HS-5 (cell line): ENCODE measurements at places on chromosomes 6 and 20.

DNA sequence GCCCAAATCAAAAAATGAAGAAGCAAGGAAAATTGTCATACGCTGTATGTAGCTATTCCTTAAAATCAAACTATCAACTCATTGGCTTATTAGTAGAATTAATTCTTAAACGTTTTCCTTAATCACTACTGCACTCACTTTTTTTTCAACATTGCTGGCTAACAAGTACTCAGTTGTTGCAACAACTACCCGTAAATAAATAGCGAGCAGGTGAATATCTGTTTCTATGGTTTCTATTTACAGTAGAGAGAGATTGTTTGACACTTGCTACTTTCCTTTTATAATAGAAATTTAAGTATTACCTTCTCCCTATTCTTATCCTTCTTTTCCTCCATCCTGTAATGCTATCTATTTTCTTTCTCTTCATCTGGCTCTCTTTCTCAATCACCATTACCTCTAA lies 25.1 kb downstream of the FRK start:
- DNase-seq: no peak

- DNase-seq: no peak
These were observed 28.2 kb upstream of the NOP56 start for GRCh38 chr20:2624190-2624589.

DNA sequence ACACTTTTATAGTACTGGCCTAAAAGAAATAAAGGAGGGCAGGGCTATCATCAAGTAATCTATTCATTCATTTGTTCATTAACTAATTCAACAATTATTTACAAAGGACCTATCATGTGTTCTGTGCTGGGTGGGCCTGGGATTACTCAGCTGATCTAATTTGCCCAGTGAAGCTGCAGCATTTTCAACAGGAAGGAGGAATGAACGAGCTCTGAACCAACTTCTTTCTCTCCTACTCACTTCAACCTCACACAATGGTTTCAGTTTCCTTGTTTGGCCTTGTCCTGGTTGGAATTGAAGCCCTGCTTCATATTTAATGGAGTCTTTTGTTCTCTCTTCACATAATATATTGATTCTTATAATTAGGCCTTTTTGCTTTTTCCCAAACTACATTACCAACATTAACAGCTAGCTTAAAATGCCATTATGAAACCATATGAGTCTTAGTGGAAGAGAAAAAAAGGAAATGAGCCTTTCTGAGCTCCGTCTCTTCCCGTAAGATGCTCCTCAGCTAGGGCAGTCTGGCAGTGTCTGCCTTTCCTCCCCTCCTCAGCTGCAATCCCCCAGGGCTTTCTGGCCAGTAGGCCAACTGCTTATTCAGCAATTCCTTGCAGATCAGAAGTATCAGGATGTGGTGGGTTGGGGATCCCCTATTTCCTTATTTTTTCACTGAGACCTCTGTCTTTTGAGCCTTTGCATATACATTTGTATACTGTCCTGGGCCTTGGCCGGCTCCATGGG lies 79.4 kb upstream of the NRN1 start:
- no peak for DNase-seq

DNA sequence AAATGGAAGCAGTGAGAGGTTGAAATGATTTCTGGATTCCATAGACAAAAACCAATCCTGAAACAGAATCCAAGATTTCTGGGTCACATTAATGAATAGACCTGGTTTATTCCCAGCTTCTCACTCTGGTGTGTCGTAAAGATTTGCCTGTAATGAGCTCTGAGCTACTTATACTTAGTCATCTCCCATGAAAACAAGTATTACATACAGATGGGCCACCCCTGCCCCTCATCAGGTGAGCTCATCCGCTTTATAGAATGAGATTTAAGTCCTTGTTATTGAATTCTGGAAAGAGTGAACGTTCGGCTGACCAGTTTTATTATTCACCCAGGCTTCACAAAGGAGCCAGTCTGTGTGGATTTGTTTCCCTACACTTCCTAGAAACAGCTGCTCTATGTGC lies 47.1 kb upstream of the TMEM181 start:
- no peak for DNase-seq

- DNase-seq: peak; percentile 65
These were observed 434 bp upstream of the ECI2 start for GRCh38 chr6:4135665-4136353.
